COR-L47 (cell line): ENCODE measurements at places on chromosomes 13 and 19.

DNA sequence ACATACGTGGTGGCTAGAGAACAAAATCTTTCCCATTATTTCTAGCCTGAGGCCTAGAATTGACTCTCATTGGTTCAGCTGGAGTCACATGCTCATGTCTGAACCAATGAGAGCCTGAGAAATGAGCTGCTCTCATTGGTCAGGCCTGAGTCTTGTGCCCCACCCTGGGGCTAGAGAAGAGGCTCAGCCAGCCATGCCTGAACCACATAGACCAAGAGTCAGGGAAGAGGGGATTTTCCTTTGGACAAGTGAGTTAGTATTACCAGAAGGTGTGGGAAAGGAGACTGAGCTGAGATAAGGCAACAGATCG lies 6.9 kb downstream of the FXYD5 start:
- no peak for DNase-seq

DNA sequence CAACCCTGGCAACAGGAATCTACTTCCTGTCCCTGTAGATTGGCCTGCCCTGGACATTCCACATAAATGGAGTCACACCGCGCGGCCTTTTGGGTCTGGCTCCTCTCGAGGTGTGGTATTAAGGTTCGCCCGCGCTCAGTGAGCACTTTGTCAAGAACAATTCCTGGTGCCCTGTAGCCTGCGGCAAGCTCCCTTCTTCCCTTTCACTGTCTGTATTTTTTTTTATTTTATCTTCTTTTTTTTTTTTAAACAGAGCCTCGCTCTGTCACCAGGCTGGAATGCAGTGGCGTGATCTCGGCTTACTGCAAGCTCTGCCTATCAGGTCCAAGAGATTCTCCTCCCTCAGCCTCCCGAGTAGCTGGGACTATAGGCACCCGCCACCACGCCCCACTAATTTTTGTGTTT lies 28.3 kb downstream of the PEX11G start:
- no peak for DNase-seq

DNA sequence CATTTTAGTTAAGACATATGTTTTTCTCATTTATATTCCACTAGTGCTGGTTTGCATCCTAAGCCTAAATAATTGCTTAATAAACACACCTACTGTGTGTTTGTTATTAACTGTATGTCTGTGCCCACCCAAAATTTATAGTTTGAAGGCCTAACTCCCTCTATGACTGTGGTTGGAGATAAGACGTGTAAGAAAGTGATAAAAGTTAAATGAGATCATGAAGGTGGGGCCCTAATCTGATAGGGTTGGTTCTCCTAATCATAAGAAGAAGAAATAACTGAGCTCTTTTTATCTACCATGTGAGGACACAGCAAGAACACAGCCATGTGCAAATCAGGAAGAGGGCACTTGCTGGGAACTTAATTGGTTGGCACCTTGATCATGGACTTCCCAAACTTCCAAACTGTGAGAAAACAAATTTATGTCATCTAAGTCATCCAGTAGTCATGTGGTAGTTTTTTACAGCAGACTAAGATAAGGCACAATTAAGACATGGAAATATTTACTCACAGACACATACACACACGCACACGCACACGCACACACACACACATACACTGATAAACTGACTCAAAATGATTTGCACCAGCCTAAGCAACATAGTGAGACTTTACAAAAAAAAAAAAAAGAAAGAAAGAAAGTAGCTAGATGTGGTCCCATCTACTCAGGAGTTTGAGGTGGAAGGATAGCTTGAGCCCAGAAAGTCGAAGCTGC lies 662.1 kb downstream of the PCDH9 start:
- DNase-seq: no peak

DNA sequence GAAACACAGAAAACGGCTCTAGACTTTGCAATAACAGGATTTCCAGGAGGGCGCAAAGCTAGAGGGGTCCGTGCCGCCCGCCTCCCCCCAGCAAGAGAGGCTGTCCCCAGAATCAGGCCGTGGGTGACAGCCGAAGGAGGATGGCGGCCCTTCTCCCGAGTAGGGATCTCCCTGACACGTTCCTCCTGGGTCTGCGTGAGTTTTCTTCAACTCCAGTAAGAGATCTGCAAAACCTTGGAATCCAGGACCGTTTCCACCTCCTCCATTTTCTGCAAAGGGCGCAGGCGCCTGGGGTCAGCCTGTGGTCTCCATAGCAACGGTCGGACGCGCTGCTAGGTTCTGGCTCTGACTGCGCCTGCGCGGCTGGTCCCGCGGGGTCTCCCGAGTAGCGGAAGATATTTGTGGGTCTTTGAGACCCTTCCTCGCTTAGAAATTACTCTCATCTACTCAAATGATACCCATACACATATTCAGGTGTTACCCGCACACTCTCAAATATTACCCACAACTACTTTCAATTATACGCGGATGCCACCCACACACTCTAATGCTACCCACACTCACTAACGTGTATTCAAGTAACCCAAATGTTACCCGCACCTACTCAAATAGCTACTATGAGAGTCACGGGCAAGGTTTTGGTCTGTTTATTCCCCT lies 2.1 kb downstream of the PNMA8C start:
- DNase-seq: peak; percentile 76

- DNase-seq: peak; percentile 35
Measured at GRCh38 chr13:36915106-36915505, 4.9 kb downstream of the SMAD9 start.

DNA sequence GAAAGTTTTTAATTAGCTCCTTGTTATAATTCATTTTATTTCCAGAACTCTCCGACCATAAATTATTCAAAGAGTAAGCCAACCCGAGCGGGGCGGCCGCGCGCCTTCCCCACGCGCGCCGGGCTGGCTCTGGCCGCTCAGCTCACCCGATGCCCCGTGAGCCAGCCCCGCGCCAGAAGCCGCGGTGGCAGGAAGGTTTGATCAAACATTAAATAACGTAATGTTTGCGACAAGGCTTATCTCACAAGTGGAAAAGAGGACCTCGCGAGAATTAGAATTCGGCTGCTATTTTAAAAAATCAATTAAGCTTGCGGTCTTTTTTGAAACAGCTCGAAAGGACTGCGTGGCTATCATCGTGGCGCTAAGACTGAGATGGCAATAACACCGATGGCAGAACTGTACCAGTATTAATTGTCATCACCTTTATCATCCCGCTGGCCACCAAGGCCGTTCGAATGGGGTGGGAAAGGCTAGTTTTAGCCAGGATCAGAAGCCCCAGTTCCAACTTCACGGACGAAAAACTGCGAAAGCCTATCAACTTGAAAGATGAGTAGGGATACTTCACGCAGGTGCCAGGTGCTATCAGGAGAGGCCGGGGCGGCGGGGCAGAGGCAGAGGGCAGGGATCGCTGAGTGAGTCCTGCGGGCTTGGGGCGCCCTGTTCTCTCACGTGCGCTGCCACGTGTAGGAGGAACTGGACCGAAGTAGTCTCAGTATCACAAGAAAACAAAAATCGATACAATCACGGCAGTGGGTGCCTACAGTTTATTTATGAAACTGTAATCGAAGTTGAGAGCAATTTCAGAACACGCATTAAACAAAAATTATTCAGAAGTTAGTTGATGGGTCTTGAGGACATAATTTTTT lies 6.4 kb downstream of the POU4F1 start:
- DNase-seq: no peak

DNA sequence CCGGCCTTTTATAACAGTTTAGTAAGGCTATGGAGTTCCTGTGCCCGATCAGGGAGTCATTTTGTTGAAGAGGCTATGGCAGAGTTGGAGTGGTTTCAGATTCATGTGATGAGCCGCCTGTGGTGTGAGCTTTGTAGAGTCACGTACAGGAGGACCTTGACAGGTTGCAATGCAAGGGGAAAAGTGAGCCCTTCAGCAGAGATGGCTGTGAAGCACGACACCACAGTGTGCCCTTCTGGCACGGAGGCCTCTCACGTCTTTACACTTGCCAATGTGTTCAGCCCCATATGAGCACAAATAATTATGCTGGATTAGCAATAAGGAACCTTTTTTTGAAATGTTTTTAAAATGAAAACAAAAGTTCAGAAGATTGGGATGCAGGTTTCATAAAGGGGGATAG lies 499.8 kb downstream of the LIG4 start:
- no peak for DNase-seq

DNA sequence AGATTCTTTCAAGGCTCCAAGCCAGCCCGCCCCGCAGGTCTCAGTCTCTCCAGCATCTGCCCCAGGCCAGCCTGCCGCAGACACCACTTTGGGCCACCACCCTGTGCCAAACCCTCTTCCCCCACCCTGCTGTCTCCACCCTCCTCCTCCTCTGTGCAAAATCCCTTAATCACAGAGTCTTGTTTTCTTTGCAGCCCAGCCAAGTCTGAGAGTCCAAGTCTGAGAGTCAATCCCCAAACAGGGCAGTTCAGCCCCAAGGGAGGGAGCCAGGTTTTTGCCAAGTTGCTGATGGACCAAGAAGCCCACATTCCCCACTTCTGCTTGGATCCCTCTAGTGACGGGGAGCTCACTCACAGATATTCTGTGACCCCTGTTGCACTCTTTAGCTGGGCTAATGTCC lies 3.1 kb downstream of the ADAMTS10 start:
- no peak for DNase-seq

GRCh38 chr19:17402982-17403855 lies 2.2 kb downstream of the BST2 start:
- no peak for DNase-seq

GRCh38 chr19:282501-282900 lies 8.7 kb downstream of the PLPP2 start:
- no peak for DNase-seq

- DNase-seq: no peak
Measured at GRCh38 chr13:103044056-103044455, 22.2 kb downstream of the SLC10A2 start.

DNA sequence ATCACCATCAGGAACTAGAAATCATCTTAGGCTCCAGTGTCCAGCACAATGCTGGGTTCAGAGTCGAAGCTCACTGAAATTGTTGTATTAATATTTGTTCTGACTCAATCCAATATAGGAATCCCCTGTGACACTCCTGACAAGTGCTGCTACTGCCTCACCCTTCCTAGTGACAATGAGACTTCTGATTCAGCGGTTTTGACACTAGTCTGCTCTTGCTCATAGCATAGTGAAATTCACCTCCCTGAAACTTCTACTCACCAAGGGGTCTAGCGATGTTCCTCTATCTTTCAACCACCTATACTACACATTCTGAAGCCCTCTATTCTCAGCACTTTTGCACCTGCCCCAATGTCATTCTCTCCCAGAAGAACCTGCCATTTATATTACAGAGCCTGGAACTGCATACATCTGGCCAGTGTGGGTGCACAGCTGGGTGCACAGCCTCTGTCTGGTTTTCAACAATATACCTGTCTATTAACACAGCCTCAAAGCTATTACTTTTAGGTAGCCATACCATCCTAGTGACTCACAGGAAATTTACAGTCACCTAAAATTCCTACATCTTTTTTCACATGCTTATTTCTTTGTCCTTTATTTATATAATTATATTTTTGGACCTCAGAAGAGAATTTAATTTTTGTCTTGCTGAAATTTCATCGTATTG lies 88.3 kb downstream of the DOCK9 start:
- no peak for DNase-seq

- DNase-seq: no peak
Measured at GRCh38 chr19:30662211-30662861, 290.2 kb downstream of the ZNF536 start.

DNA sequence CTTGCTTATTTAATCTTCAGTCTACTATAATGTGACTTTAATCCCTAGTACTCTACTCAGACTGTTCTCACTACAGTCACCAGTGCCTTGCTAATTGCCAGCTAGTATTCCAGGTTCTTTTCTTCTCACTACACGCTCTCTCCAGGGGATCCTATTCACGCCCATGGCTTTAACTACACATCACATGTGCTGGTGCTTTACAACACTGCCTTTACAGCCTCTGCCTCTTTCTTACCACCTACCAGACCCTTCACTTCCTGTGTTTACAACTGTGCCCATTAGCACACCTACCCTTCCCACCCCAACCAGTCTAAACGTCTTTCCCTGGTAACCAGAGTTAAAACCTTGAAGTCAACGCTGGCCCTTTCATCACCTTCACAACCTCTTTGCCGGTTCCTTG lies 249.5 kb downstream of the DNAJC15 start:
- peak; percentile 27 for DNase-seq

GRCh38 chr19:39304185-39304513 lies 7.9 kb downstream of the IFNL1 start:
- no peak for DNase-seq

DNA sequence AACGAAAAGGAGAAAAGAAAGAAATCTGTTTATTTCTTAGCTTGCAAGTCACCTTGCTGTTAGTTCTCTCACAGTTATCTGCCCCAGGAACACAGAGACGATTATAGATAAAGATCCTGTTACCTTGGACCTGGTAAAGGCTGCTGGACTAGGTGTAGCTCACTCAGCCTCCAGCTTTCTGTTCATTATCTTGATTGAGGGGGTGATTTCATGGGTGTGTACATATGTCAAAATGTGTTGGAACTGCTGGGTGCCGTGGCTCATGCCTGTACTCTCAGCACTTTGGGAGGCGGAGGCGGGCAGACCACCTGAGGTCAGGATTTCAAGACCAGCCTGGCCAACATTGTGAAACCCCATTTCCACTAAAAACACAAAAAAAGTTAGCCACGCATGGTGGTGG lies 27.9 kb downstream of the CERS4 start:
- no peak for DNase-seq

- DNase-seq: no peak
Measured at GRCh38 chr19:32691952-32692726, 518 bp downstream of the NUDT19 start.

GRCh38 chr13:66675620-66676019 lies 554.5 kb downstream of the PCDH9 start:
- no peak for DNase-seq

- DNase-seq: no peak
Measured at GRCh38 chr13:36612230-36612629, 61.6 kb upstream of the SERTM1 start.

DNA sequence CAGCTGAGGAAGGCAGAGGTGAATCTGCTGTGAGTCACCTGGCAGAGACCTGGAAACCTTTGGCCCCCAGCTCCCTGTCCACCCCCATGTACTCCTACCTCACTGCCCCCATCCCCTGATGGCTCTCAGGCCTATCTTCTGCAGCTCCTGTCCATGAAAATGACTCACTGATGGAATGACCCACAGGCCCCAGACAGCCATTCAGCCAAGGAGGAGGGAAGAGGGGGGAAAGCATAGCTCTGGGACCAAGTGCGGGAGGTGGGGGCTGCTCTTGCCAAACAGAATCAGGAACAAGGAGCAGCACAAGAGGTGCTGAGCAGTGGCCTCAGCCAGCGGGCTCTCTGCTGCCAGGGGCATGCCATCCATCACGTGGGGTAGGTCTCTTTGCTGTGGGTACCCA lies 111.4 kb upstream of the C1QTNF9B start:
- no peak for DNase-seq

DNA sequence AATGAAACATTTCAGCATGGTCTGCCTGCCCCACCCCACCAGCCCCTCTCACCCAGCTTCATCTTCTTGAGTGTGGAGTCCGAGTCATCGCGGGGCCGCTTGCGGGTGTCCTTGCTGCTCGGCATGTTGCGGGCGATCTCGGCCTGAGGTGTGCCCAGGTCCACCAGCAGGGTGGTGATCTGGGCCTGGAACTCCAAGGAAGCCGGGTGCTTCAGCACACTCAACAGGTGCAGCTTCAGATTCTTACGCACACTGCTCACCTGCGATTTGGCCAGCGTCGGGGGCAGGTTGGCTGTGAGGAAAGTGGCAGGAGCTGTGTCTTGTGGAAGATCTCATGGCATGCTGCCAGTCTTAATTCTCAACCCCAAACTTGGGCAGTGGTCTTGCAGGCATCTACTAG lies 20.7 kb downstream of the SYMPK start:
- DNase-seq: no peak

GRCh38 chr19:17346109-17346671 lies 8.8 kb downstream of the GTPBP3 start:
- DNase-seq: peak; percentile 56

- DNase-seq: no peak
Measured at GRCh38 chr19:49807058-49807903, 5.8 kb downstream of the FUZ start.

- DNase-seq: no peak
Measured at GRCh38 chr13:73731564-73731963, 402.6 kb downstream of the KLF12 start.
